ENCODE measurements at places on chromosomes 16 and 17. TPM values are rescaled to one million over a fixed set of nuclear protein-coding genes. Genes with fewer than 3 reads are reported as not detected.

The SALL1 gene
- polyA plus RNA-seq = not detected

The PPP1R1B gene
- not detected for polyA plus RNA-seq

The C1QTNF8 gene
- not detected for polyA plus RNA-seq

The CACNA1H gene
- polyA plus RNA-seq = 3.8 TPM

The STX1B gene
- polyA plus RNA-seq = 0.51 TPM

The TMEM94 gene
- 11.7 TPM for polyA plus RNA-seq

The HSD3B7 gene
- polyA plus RNA-seq = 0.08 TPM

The LGALS9B gene
- not detected for polyA plus RNA-seq

The DNAI2 gene
- not detected for polyA plus RNA-seq

GRCh38 chr16:79336437-79337229 is 263.9 kb downstream of the MAF start:
- no peak overlapping the region for H3K27ac ChIP-seq
- no peaks in the 10 kb centered on the region for H3K4me1 ChIP-seq
- H3K4me3 ChIP-seq = no peak overlapping the region
- H3K36me3 ChIP-seq = no peaks in the 10 kb centered on the region

- H3K27me3 ChIP-seq = no peaks in the 10 kb centered on the region
- H3K36me3 ChIP-seq = no peaks in the 10 kb centered on the region
- no peak for DNase-seq
- no peaks in the 10 kb centered on the region for H3K4me1 ChIP-seq
These were observed 45.4 kb downstream of the CREBBP start for GRCh38 chr16:3835089-3835602.

- no peaks in the 10 kb centered on the region for H3K36me3 ChIP-seq
- no peak overlapping the region for H3K27ac ChIP-seq
- no peak for DNase-seq
- no peaks in the 10 kb centered on the region for H3K27me3 ChIP-seq
- H3K4me3 ChIP-seq = no peak overlapping the region
These were observed 23.7 kb downstream of the MOSMO start for GRCh38 chr16:22031483-22032083.

DNA sequence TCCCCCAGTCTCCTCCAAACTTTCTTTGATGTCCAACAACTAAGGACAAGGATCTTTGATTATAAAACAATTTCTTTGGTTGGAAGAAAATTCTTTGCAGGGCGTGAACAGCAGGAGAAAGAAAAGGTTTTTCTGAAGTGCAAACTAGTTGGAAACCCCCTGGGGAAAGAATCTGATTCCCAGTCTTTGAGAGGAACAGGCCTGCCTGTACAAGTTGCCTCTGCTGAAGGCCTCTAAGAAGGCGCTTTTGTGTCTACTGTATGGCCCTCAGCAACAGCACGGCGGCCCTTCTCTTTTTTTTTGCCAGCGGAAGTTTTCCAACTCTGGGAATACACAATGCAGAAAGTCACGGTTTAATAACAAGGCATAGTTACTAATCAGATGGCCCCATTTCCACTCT is 14.0 kb downstream of the RNF43 start:
- no peak for DNase-seq
- no peak overlapping the region for H3K27ac ChIP-seq
- H3K4me3 ChIP-seq = no peak overlapping the region
- no peaks in the 10 kb centered on the region for H3K27me3 ChIP-seq
- H3K4me1 ChIP-seq = no peaks in the 10 kb centered on the region
- H3K36me3 ChIP-seq = no peaks in the 10 kb centered on the region

DNA sequence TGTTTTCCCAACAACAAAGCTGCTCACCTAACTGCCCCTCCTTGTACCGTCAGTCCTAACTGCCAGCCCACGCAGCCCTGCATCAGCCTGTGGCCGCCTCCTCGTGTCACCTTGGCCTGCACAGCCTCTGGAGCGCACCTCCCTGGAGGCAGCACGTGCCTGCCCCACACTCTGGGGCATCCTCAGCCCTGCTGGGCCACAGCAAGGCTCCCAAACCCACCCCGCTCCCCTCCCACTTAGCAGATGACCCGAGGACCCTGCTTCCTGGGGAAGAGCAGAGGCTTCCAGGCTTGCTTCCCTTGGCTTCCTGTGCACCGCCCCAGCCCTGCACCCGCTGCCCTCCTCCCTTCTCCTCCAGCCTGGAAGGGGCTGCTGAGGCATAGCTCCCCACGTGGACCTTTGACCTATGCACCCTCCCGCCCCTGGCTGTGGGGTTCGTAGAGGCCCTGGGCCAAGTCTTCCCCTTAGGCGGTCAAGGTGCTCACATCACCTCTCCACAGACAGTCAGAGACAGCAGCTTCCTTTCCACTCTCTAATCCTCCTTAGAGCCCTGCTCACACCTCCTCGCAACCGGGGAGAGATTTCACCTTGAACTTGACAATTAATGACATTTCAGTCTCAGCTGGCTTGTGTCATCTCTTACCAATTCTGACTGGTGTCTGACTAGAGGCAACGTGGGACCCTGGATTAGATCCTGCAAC is 115.0 kb downstream of the MGAT5B start:
- H3K4me3 ChIP-seq = no peak overlapping the region
- no peaks in the 10 kb centered on the region for H3K36me3 ChIP-seq
- H3K4me1 ChIP-seq = peaks cover 20% of the 10 kb centered on the region
- DNase-seq = no peak
- H3K27me3 ChIP-seq = no peaks in the 10 kb centered on the region
- H3K27ac ChIP-seq = peak overlapping the region; percentile 40

- H3K4me3 ChIP-seq = no peak overlapping the region
- H3K4me1 ChIP-seq = no peaks in the 10 kb centered on the region
- H3K36me3 ChIP-seq = no peaks in the 10 kb centered on the region
- no peak overlapping the region for H3K27ac ChIP-seq
These were observed 43.1 kb downstream of the HSD17B2 start for GRCh38 chr16:82078125-82078524.

DNA sequence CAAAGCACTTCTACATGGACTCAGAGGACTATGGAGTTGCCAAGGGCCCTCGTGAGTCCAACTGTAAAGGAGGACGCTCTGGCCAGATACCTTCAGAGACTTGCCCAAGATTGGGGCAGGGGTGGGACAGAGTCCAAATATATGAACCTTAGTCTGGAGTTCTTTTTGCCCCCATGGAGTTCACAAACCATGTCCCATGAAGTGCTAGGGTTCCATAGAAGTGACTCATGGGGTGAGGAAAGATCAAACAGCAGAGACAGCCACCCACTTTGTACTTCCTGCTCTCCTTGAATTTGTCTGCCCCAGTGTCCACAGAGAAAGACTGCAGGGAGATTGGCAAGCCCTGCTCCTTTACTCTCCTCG is 29.0 kb downstream of the SRL start:
- H3K27ac ChIP-seq = no peak overlapping the region
- no peaks in the 10 kb centered on the region for H3K27me3 ChIP-seq
- H3K4me1 ChIP-seq = no peaks in the 10 kb centered on the region
- H3K4me3 ChIP-seq = no peak overlapping the region
- H3K36me3 ChIP-seq = no peaks in the 10 kb centered on the region
- no peak for DNase-seq

DNA sequence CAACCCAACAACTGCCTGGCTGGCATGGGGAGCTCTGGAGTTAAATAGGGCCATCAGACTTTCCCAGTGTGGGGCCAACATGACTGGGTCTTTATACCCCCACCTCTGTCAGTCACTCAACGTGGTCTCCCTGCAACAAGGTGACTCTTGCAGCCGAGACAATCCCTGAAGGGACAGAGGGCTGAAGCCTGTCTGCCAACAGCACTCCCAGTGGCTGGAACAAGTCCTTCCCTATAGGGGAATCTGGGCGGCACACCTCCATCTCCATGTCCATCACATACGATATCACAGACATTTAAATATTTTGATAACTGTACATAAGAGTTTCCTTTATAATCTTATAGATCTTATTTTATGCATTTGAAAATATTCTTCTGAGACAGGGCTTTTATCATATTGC is 4.8 kb upstream of the MAPT start:
- H3K27me3 ChIP-seq = no peaks in the 10 kb centered on the region
- DNase-seq = no peak
- no peak overlapping the region for H3K27ac ChIP-seq
- H3K36me3 ChIP-seq = no peaks in the 10 kb centered on the region
- H3K4me1 ChIP-seq = no peaks in the 10 kb centered on the region

DNA sequence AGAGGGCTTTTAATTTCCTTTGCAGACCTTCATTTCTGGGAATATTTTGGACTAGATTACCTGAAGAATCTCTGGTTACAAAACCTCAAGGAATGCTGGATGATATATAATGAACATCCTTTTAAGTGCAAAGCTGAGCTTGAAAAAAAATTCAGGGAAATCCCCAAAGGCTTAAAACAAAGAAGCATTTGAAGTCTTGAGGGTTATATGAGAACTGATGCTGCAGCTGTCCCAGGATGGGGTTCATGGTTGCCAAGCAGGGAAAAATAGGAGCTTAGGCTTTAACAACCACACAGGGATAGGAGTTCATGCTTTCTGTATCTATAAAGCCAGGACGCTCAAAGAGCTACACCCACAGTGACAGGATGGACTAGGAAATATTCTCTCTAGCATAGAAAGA is 150.4 kb upstream of the IRX5 start:
- no peak overlapping the region for H3K4me3 ChIP-seq
- no peaks in the 10 kb centered on the region for H3K4me1 ChIP-seq
- DNase-seq = no peak
- no peak overlapping the region for H3K27ac ChIP-seq

- no peaks in the 10 kb centered on the region for H3K27me3 ChIP-seq
- peaks cover 4% of the 10 kb centered on the region for H3K4me1 ChIP-seq
- no peak overlapping the region for H3K4me3 ChIP-seq
- no peak for DNase-seq
- no peak overlapping the region for H3K27ac ChIP-seq
These were observed 15.0 kb downstream of the SLC38A8 start for GRCh38 chr16:84027625-84028024.
